AG10803 (cell line): ENCODE measurements at places on chromosomes 16 and 17.

DNA sequence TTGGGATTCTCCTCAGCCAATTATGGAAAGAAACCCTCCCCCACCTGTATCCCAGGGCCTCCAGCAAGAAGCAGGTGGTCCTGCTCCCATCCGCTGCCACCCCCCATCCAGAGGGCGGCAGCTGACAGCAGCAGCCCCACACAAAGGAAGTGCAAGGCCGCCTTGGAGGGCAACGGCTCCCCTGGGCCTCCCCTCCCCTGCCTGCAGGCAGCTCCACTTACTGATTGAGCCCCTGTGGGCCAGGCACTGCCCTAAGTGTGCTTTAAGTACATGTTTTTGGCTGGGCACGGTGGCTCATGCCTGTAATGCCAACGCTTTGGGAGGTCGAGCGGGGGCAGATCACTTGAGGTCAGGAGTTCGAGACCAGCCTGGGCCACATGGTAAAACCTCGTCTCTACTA lies 257.6 kb downstream of the PARN start:
- no peak for DNase-seq

DNA sequence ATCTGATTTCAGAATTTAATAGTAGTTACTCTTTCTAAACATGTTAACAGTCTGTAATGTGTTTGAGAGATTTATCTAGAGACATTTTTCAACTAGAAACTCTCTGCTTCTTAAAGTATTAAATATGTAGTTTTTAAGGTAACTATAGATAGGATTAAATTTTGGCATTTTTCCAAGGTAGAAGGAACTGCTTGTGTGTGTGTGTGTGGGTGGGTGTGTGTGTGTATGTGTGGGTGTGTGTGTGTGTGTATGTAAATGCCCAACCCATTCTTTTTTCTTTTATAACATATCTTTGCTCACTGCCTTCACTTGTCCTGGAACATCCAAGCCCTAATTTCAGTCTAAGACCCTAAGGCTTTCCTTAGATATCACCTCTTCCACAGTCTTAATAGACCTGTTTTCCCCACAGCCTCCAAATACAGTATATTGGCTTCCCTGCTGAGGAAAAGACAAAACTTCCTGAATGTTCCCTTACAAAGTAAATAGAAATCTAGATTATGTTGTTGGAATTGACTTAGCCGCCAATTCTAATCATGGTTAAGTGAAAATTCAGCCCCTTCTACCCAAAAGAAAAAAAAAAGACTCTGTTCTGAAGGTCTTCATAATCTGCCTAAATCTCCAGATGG lies 33.5 kb downstream of the NUP93 start:
- no peak for DNase-seq

GRCh38 chr17:50052822-50053653 lies 2.9 kb upstream of the ITGA3 start:
- DNase-seq: no peak

DNA sequence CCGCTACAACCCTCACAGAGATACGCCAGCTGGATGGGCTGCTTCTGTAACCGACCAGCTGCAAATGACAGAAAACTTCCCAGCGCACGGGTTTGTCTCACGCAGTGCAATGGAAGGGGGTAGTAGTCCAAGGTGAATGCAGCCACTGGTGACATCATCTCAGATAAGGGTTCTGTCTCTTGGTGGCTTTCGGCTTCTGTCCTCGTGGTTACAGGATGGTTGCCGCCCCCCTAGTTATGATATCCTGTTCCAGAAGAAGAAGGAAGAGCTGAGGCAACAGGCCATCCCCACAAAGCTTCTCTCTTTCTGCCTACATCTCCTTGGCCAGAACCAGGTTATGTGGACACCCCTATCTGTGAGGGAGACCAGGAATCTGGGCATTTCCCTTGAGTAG lies 40.3 kb upstream of the BAHCC1 start:
- DNase-seq: no peak

GRCh38 chr17:80068301-80069222 lies 32.1 kb downstream of the CCDC40 start:
- peak; percentile 8 for DNase-seq
